A549 treated with ZK216348 at 1 μM for 4 hours (cell line): ENCODE measurements at places on chromosomes 11 and 22. TPM values are rescaled to one million over a fixed set of nuclear protein-coding genes. Genes with fewer than 3 reads are reported as not detected.

The CAVIN3 gene
- total RNA-seq, result 19.2 to 36.5 TPM (median 27.2 TPM) in 5 replicates

The MS4A7 gene
- total RNA-seq, result not detected in 5 replicates

The TIMM10 gene
- total RNA-seq, result 147 to 188 TPM (median 152 TPM) in 5 replicates

The DDX10 gene
- 42.6 to 60.3 TPM (median 54.5 TPM) in 5 replicates for total RNA-seq

The P2RX3 gene
- 0.19 to 0.31 TPM (median 0.22 TPM) in 4 of 5 replicates, not detected in the other for total RNA-seq

The KBTBD3 gene
- total RNA-seq, result 1.0 to 3.9 TPM (median 2.0 TPM) in 5 replicates

The PRR33 gene
- total RNA-seq, result not detected in 5 replicates

The MS4A14 gene
- total RNA-seq, result not detected in 5 replicates

The ACTN3 gene
- total RNA-seq, result 0.15 TPM in 1 of 5 replicates, not detected in the others

The OOSP4B gene
- not detected in 5 replicates for total RNA-seq

The PIH1D2 gene
- total RNA-seq, result 0.65 to 1.8 TPM (median 1.2 TPM) in 5 replicates

The CFAP300 gene
- total RNA-seq, result 5.2 to 7.4 TPM (median 6.2 TPM) in 5 replicates

The PHOX2A gene
- total RNA-seq, result not detected in 5 replicates

The SLC35E4 gene
- 4.9 to 7.8 TPM (median 6.7 TPM) in 5 replicates for total RNA-seq

The TBC1D22A gene
- 7.5 to 11.0 TPM (median 10.2 TPM) in 5 replicates for total RNA-seq

The CSF2RB gene
- not detected in 5 replicates for total RNA-seq

The INPP5J gene
- total RNA-seq, result 0.50 to 0.66 TPM (median 0.57 TPM) in 4 of 5 replicates, not detected in the other
